ENCODE measurements at places on chromosomes 13 and 19.

DNA sequence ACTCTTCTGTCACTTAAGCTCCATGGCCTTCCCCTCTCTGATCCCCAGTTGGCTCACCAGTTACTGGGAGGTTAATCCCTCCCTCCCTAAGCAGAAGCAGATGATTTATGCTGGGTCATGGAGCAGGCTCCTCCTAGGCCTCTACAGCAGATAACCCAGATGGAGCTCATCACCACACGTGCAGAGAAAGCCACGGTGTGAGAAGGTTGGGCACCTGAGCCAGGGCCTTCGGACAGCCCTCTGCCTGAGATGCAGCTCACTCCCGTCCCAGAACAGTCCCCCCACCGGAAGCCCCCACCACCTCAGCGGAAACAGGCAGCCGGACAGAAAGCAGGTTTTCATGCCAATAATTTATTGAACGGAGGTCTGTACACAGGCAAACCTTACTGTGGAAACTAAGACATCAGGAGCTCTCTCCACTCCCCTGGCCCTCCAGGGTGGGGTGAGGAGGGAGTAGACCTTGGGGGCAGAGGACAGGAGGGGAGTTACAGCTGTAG, 9.8 kb downstream of the ZNF526 start:
- no peak for DNase-seq

- DNase-seq, result no peak
These were observed 258.8 kb upstream of the IRS2 start for GRCh38 chr13:110045202-110045601.

- DNase-seq, result no peak
These were observed 121.2 kb upstream of the MLNR start for GRCh38 chr13:49098771-49099512.

- no peak for DNase-seq
These were observed 127.8 kb downstream of the MRPL57 start for GRCh38 chr13:21304256-21304655.
